Mammary epithelial cell (primary cell): ENCODE measurements at places on chromosomes 4 and X. TPM values are rescaled to one million over a fixed set of nuclear protein-coding genes. Genes with fewer than 3 reads are reported as not detected.

The NIPAL1 gene
- 16.4 and 19.9 TPM in 2 replicates for total RNA-seq

The LINC00632 gene
- total RNA-seq, result under 0.01 TPM

The BEX2 gene
- 16.0 TPM for total RNA-seq

The ADGRG4 gene
- total RNA-seq, result not detected in 2 replicates

The TRIML1 gene
- total RNA-seq, result not detected

The CDS1 gene
- total RNA-seq, result 29.8 TPM

The DIPK2B gene
- not detected in 2 replicates for total RNA-seq

The PLAC8 gene
- 2.8 TPM for total RNA-seq
